ENCODE measurements at places on chromosomes 2 and 18.
A peak's percentile ranks its signal among the peaks of the same experiment; 100 is the strongest.

- DNase-seq, result no peak
Observed at GRCh38 chr2:160445673-160446072, 47.9 kb downstream of the RBMS1 start.

DNA sequence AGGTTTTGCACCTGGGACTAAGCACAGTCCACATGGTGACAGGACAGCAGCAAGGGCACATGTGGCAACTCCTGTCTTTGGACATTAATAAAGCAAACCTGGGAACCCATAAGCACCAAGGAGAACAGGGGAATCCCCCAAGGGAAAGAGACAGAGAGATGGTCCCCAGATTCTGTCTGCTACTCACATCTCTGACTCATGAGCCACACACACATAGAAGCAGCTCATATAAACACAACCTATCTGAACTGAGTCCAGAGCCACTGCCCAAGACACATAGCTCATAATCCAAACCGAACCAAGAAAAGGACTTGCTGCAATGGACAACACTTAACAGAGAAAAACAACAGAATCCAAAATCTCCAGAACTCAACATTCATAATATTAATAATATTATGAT is 82.5 kb downstream of the OSBPL1A start:
- no peak for DNase-seq

GRCh38 chr2:174245065-174245464 is 3.3 kb downstream of the OLA1 start:
- no peak for DNase-seq

GRCh38 chr18:11512096-11513025 is 97.0 kb upstream of the SLC35G4 start:
- no peak for DNase-seq

DNA sequence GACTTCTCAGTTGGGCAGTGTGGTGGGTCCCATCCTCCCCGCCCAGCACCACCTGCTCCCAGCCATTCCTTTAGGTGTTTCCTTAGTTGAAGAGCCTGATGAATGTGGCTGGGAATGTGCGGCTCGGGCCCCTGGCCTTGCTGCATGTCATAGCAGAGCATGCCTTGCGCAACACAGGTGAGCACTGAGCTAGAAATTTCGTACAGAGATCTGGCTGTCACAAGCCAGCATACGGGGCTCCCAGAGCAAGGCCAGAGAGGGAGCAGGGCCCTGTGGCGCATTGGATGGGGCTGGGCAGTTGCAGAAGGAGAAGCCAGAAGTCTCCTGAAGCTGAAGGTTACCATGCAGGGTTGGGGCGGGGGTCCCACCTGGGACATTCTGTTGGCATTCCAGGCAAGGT is 129.7 kb downstream of the WDSUB1 start:
- no peak for DNase-seq

- DNase-seq, result no peak
Observed at GRCh38 chr2:147320146-147320545, 524.7 kb upstream of the ACVR2A start.

DNA sequence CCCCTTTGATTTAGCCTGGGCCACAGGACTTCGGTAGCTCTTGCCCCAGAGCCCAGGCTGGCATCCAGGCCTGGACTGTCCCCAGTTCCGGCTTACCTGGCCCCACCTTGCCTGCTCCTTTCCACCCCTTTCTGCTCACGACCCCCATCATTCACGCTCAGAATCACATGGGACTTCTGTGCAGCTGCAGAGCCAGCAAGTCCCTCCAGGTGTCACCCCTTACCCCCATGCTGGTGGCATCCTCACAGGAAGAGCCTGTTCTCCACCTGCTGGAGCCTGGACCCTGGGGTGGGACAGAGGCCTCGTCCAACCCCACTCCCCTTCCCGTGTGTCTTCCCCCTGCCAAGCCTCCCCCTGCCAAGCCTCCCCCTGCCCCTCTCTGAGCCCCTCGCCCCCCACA is 7.9 kb upstream of the KCNIP3 start:
- DNase-seq, result no peak

- DNase-seq, result peak; percentile 40
Observed at GRCh38 chr2:46351750-46352138, 54.5 kb downstream of the EPAS1 start.

DNA sequence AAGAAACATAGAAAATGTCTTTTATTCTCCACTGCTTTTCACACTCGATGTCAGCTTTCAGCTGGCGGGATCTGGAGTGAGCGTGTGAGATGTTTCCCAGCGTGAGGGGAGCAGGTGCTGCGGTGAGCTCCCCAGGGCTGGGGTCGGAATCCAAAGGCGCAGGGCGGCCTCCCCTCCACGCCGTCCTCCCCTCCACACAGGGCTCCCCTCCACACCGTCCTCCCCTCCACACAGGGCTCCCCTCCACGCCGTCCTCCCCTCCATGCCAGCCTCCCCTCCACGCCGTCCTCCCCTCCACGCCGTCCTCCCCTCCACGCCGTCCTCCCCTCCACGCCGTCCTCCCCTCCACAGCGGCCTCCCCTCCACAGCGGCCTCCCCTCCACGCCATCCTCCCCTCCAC is 26.9 kb upstream of the KCNG2 start:
- DNase-seq, result no peak

- no peak for DNase-seq
Observed at GRCh38 chr2:69988086-69988635, 26.7 kb upstream of the ASPRV1 start.

DNA sequence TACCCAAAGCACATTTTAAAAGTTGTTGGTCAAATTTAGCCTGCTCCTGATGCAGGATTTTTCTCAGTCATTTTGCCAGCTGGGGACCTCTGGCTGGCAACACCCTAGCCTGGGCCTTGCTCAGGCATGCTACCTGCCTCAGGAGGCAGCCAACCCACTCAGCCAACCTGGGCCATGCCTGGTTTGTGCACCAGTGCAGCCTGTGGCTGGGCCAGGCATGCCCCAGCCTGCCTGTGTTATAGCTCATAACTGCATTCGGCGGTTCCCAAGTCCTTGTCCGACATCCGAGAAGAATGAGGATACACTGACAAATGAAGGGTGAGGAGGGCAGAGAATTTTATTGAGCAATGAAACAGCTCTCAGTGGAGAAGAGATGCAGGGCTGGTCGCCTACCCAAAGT is 608.0 kb downstream of the SUCLG1 start:
- DNase-seq, result no peak

GRCh38 chr2:80190166-80190565 is 114.4 kb downstream of the LRRTM1 start:
- DNase-seq, result no peak

DNA sequence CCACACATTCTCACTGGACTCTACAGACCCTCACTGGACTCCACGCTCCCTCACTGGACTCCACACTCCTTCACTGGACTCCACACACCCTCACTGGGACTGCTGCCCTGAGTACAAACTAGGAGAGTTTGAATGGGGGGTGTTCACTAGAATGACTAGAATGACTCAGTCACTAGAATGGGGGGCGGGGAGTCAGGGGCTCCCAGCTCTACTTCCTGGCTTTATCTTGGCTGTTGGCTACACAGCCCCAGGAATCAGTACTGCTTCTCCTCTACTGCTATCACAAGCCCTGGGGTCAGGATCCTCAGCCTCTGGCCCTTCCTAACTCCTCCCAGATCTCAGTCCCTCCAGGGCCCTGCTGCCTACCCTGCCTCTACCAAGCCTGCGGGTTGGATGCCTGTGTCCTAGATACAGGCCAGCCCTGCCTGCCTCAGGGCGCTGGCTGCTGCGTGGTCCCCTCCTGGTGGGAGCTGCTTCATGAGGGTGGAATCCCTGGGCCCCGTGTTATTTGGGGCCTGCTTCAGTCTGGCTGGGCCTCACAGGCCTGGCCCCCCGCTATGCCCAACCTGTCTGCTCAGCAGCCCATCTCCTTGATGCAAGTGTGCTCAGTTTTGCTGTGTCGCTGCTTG is 7.8 kb downstream of the PTMA start:
- DNase-seq, result no peak

- DNase-seq, result no peak
Observed at GRCh38 chr18:51751901-51752300, 554.4 kb upstream of the MEX3C start.

- DNase-seq, result no peak
Observed at GRCh38 chr2:157500334-157500733, 56.4 kb upstream of the CYTIP start.

Data from CD4-positive, alpha-beta T cell (primary cell).